ENCODE measurements at places on chromosomes 16 and 17. TPM values are rescaled to one million over a fixed set of nuclear protein-coding genes. Genes with fewer than 3 reads are reported as not detected.

TP53TG3C gene
- not detected for polyA plus RNA-seq

CLEC3A gene
- not detected for polyA plus RNA-seq

DCAF7 gene
- polyA plus RNA-seq, result 43.2 TPM

WDR90 gene
- polyA plus RNA-seq, result 16.9 TPM

DRC7 gene
- polyA plus RNA-seq, result not detected

G6PC1 gene
- not detected for polyA plus RNA-seq

USP32 gene
- polyA plus RNA-seq, result 23.8 TPM

CLEC19A gene
- 0.17 TPM for polyA plus RNA-seq

GLOD4 gene
- polyA plus RNA-seq, result 57.9 TPM

IKZF3 gene
- polyA plus RNA-seq, result 0.17 TPM

FADS6 gene
- not detected for polyA plus RNA-seq

MMP25 gene
- 2.1 TPM for polyA plus RNA-seq

CCL14 gene
- polyA plus RNA-seq, result 40.4 TPM

WRAP53 gene
- 8.0 TPM for polyA plus RNA-seq

CCDC144A gene
- polyA plus RNA-seq, result 3.8 TPM

CCL3 gene
- polyA plus RNA-seq, result 5.8 TPM

TNFSF13 gene
- polyA plus RNA-seq, result 4.0 TPM

CCL5 gene
- 0.74 TPM for polyA plus RNA-seq

CDRT15 gene
- polyA plus RNA-seq, result 0.86 TPM

RGS11 gene
- 1.6 TPM for polyA plus RNA-seq

TVP23B gene
- 19.0 TPM for polyA plus RNA-seq

MPP2 gene
- polyA plus RNA-seq, result 2.2 TPM

TMEM100 gene
- 4.2 TPM for polyA plus RNA-seq

MYH8 gene
- 3,387 TPM for polyA plus RNA-seq

PNPO gene
- polyA plus RNA-seq, result 11.2 TPM
